ENCODE measurements at places on chromosomes 13 and 19.

- DNase-seq: no peak
Observed at GRCh38 chr19:1483131-1483978, 4.3 kb upstream of the C19orf25 start.

- DNase-seq: no peak
Observed at GRCh38 chr19:55160128-55160985, 2.8 kb upstream of the TNNI3 start.

GRCh38 chr13:95660981-95661581 lies 15.9 kb upstream of the DNAJC3 start:
- no peak for DNase-seq

DNA sequence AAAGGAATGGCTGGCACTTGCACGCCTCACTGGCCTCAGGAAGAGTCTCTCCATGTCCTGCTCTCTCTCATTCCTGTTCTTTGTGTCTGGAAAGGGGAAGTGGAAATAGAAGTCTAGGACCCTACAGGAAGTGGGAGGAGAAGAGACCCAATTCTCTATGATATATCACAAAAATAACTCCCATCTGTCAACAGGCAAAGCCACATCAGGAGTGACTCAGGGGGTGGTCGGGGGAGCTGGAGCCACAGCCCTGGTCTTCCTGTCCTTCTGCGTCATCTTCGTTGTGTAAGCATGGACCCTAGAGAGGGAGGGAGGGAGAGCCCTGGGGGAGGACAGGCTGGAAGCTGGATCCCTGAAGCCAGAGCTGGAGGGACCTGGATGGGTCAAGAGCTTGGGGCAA lies 3.0 kb downstream of the SIGLEC9 start:
- DNase-seq: no peak

DNA sequence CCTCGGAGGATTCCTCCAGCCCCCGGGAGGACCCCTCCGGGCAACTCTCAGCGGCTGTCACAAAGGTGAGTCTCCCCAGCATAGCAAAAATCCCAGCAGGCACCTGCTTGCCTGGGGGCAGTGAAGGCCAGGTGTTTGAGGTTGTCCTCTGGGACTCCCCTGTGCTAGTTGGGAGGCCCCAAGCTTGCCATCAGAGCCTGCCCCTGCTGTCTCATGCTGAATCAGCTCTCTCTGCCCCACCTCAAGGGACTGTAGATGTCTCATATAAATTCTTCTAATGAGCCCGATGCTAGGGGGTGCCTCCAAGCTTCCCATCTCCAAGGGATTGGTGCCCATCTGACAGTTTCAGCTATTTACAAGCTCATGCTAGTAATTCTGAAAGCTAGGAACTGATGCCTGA lies 53.6 kb downstream of the NWD1 start:
- DNase-seq: no peak

All from right renal cortex interstitium (tissue), 3 donors.